ENCODE measurements at places on chromosomes 7 and 10. TPM values are rescaled to one million over a fixed set of nuclear protein-coding genes. Genes with fewer than 3 reads are reported as not detected.

DNA sequence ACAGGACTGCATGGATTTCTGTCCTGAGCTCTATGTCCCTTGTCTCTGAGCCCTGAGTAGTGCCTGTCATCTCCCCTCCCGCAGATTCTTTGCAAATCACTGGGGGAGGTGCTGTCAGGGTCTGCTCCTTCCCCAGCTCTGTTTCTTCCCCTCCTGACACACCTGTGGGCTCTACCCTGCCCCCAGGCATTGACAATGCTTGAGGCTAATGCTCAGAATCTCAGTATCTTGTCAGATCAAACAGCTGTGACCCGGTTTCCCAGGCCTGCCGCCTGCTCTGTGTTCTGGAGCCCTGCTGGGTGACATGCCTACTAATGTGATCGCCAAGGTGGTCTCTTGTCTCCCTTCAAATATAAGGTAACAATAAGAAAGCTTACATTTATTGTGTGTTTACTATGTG lies 209.0 kb downstream of the POU6F2 start:
- no peaks in the 10 kb centered on the region for H3K36me3 ChIP-seq
- no peak overlapping the region for H3K4me3 ChIP-seq
- DNase-seq = no peak

GRCh38 chr7:23290993-23291392 lies 8.1 kb upstream of the MALSU1 start:
- DNase-seq = no peak
- H3K27ac ChIP-seq = no peak overlapping the region
- no peak overlapping the region for H3K4me3 ChIP-seq
- H3K27me3 ChIP-seq = peaks cover 19% of the 10 kb centered on the region
- no peaks in the 10 kb centered on the region for H3K36me3 ChIP-seq

GRCh38 chr7:155451840-155452239 lies 6.1 kb upstream of the EN2 start:
- H3K27me3 ChIP-seq = peaks cover 67% of the 10 kb centered on the region
- no peak overlapping the region for H3K27ac ChIP-seq
- DNase-seq = no peak

GRCh38 chr10:128210215-128211063 lies 84.2 kb upstream of the MKI67 start:
- peak overlapping the region; percentile 11 for H3K27ac ChIP-seq
- peak; percentile 66 for DNase-seq
- no peaks in the 10 kb centered on the region for H3K36me3 ChIP-seq
- H3K4me1 ChIP-seq = peaks cover 16% of the 10 kb centered on the region
- peak overlapping the region; percentile 85 for H3K4me3 ChIP-seq
- H3K27me3 ChIP-seq = peaks cover 8% of the 10 kb centered on the region

HOGA1 gene
- not detected for total RNA-seq
